Large intestine (tissue), 12 donors: ENCODE measurements at places on chromosomes 3 and 15. TPM values are rescaled to one million over a fixed set of nuclear protein-coding genes. Genes with fewer than 3 reads are reported as not detected.

DNA sequence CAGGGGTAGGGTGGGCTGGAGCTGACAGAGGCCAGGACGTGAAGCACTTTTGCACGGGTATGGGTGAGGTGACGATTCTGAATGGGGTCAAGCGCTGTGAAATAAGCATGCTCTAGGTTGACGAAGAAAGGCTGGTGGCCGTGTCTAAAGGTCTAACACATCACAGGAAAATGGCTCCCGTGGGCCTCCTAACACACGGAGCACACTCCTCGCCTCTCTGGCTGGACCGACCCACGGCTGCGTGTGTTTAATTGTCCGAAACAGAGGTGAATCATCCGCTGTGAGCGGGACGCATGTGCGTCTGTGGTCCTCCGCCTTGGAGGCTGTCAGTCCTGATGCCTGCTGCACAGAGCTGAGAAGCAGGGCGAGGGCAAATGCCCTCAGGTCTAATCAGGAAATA is 130.6 kb downstream of the NSMCE3 start:
- peaks cover 14% of the 10 kb centered on the region for H3K27me3 ChIP-seq
- H3K4me3 ChIP-seq = no peak overlapping the region
- peaks cover 2% of the 10 kb centered on the region for H3K4me1 ChIP-seq
- DNase-seq = no peak
- no peak overlapping the region for H3K27ac ChIP-seq

DZIP1L gene
- 4.4 TPM for polyA plus RNA-seq

GRCh38 chr3:143928541-143929255 is 42.9 kb upstream of the DIPK2A start:
- DNase-seq = no peak
- H3K27ac ChIP-seq = no peak overlapping the region
- no peaks in the 10 kb centered on the region for H3K4me1 ChIP-seq
- H3K4me3 ChIP-seq = no peak overlapping the region

SLC9C1 gene
- 0.33 TPM for polyA plus RNA-seq

HTR3D gene
- polyA plus RNA-seq = not detected

DNA sequence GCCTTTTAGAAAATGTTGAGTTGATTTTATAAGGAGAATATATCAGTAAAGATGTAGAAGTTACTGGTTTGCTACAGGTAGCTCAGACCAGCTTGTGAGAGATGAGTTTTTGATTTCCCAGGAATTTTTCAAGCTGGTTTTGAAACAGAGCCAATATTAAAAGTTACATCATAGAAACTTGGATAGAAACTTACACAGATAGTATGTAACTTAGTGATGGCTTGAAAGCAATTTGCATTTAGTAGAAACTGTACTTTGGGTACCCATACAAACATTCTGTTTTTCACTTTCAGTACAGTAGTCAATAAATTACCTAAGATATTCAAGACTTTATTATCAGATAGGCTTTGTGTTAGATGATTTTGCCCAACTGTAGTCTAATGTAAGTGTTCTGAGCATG is 93.4 kb downstream of the RBMS3 start:
- no peak overlapping the region for H3K4me3 ChIP-seq
- H3K27ac ChIP-seq = no peak overlapping the region
- no peak for DNase-seq
- H3K36me3 ChIP-seq = no peaks in the 10 kb centered on the region

DNA sequence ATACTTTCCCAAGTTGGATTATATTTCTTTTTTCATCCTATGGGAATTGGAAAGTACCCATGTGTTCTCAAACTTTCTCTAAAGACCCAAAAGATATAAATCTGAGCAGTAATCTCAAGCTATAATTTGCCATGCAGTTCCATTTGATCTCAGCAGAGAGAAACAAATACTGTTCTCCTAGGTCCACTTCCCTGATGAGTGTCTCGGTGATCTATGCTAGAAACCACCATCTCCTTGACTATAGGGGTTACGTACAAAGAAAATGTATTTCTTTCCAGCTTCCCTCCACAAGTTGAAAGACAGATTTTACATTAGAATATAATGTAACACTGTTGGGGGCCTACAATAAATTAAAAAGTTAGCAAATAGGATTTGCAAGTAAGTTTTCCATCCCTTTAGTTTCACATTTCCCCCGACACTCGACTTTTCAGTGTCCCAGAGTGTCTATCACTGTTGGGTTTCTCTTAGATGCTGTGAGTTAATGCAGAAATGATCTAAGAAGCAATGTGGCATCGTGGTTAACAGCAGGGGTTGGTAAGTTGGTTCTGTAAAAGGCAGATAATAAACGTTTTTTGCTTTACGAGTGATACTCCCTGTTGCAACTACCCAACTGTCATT is 465.1 kb upstream of the CFAP20DC start:
- H3K27ac ChIP-seq = no peak overlapping the region
- H3K4me3 ChIP-seq = no peak overlapping the region
- DNase-seq = no peak
- no peaks in the 10 kb centered on the region for H3K4me1 ChIP-seq
- H3K36me3 ChIP-seq = no peaks in the 10 kb centered on the region
